Pancreas (tissue), 10 donors: ENCODE measurements at places on chromosomes 5 and 9. TPM values are rescaled to one million over a fixed set of nuclear protein-coding genes. Genes with fewer than 3 reads are reported as not detected.

PHYKPL gene
- 83.5 TPM for polyA plus RNA-seq

GRAMD2B gene
- 11.8 TPM for polyA plus RNA-seq

DAB2 gene
- 28.4 TPM for polyA plus RNA-seq

EHMT1 gene
- polyA plus RNA-seq = 30.3 TPM

SLC6A19 gene
- polyA plus RNA-seq = 1.1 TPM

ROR2 gene
- 1.2 TPM for polyA plus RNA-seq

HSD17B3 gene
- polyA plus RNA-seq = 35.7 TPM
